ENCODE measurements at places on chromosomes 6 and 20.
A peak's percentile ranks its signal among the peaks of the same experiment; 100 is the strongest.

DNA sequence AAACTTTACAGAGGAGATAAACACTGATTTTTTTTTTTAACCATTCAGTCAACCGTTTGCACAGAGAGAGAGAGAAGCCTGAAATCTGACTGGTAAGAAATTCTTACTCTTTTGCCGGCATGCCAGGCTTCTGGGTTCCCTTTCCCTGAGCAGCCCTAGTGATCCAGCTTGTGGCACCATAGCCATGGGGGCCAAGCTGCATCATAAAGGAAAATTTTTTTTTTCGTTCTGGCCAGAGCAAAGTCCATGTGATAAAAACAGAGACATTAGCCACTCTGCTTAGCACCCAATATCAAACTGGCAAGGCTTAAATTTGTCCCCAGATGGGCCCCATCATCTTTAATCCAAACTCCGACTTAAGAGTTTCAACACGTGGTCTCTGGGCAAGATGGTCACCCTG lies 44.5 kb downstream of the CEP85L start:
- no peak for DNase-seq

DNA sequence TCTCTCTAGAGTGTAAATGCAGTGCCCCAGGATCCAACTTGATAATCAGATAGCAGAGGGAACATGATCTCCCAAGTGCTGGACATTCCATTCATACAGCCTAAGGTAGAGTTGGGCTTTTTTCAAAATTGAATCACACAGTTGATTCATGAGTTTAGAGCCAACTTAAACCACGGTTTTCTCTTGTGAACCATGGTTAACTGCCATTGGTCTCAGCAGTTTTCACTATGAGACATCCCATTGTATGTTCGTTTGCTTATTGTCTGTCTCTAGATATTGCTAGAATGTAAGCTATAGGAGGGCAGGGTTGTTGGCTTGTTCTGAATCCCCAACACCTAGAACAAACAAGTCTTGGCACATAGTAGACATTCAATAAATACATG lies 37.2 kb upstream of the TAF8 start:
- no peak for DNase-seq

GRCh38 chr20:1868856-1869255 lies 26.4 kb upstream of the SIRPA start:
- no peak for DNase-seq

- no peak for DNase-seq
These were observed 147.0 kb downstream of the DTNBP1 start for GRCh38 chr6:15515660-15516375.

- no peak for DNase-seq
These were observed 10.4 kb downstream of the FBXL4 start for GRCh38 chr6:98937351-98937750.

DNA sequence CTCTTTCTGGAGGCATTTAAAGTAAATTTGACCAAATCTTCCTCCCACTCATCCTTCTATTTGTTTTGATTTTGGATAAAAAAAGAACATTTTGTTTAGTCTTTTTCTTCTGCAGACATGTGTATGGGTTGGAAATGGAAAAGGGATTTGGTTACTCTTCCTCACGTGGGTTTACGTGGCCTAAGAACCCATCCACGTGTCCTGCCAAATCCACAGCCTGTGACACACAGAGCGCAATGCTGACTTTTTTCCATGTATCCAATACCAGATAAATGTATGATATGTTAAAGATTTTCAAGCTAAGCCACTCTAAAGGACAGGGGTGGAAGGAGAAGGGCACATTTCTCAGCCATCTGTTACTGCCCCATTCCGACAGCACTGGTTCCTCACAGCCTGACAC lies 176.5 kb downstream of the COL12A1 start:
- DNase-seq = no peak

DNA sequence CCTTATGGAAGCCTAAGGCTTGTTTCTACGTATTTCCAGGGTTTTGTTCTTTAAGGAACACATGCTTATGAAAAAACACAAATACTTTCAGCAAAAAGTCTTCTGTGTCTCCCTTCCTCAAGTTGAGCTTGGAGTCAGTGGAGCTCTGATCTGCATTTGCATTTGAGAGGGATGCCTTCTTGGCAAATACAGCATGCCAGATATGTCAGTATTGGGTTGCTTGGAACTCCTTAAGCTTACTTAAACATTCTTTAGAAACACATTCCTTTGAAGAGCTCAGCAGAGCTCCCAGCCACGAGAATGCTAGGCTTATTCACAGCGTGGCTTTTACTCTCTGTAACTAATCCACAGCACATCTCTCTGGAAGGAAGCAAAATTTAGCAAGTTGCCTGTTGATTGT lies 68.3 kb downstream of the ANKRD6 start:
- DNase-seq = no peak

DNA sequence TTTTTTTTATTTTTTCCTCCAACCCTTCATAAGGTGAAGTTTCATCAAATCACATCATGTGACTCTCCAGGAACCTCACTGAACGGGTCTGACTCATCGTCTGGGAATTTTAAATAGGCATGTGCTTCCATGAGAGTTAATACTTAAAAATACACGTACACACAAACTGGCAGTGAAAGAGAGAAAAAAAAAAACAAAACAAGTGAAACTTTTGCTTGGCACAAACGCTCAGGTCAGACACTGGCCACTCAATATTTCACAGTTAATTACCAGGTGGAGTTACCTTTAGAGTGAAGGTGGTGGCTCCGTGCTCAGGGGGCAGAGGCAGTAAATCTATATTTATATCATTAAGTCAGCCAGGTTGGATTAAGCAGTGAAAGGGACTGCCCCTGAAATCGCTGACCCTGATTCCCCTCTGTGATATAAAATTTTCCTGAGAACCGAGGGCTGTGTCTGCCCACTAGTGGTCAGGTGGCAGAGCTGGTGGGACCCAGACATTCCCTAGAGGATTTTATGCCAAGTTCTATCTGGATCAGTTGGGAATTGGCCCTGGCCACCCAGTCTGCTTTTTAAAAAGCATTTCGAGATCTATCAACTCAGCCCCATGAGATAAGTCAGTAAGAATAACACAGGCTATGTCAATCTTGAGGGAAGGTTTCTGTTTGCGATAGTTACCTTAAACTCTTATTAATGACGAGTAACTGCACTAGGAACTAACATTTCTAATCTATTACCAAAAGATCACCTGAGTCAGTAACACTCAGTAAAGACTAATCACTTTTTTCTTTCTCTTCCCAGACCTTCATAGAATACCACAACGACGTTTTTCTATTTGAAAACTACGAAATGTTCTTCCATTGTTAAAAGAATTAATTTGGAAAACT lies 259.1 kb downstream of the HDGFL1 start:
- no peak for DNase-seq

DNA sequence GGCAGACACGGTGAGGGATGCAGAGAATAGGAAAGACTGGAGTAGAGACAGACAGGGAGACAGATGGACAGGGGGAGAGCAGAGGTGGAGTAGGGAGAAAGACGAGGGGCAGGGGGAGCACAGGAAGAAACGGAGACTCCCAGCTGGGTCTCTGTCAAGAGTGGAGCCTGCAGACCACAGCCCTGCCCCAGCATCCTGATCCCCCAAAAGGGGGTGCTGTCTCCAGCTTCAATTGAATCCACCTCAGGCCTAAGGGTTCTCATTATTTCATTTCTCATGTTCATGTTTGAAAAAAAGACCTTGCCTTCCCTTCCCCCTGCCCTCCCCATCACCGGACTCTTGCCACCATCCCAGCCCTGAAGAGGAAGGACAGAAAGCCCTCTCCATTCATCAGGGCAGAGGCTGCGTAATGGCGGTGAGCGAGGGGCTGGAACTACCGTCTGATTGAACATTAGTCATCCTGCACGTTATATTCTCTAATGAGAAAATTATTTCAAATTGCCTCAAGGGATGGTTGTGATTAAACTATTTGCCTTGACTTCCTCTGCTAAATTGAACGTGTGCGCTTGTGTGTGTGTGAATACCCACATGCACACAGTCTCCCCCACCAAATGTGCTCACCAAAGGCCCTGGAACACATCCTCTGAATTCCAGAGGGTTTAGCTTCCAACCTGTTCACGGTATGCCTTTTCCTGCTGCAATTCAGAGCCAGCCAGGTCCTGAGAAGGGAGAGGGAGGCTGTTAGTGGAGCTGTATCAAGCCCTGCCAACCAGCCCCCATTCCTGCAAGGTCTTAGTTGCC lies 98.3 kb downstream of the CDC5L start:
- DNase-seq = no peak

- no peak for DNase-seq
These were observed 25.6 kb downstream of the ECT2L start for GRCh38 chr6:138821519-138821918.

DNA sequence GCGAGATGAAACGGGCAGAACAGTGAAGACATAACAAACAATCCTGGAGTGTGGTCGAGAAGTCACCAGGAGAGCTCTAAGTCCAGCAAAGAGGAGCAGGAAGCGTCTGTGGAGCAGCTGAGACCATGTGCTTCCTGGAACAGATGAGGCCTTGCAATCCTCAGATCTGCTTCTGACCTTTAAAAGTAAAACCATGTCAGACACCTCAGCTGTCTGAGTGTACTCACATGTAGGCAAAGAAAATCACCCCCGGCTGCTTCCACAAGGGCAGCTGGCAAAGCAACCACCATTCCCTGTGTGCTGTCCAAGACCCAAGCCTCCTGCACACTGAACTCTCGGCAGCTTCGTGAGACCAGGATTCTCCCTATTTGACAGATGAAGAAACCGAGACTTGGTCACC lies 76.6 kb downstream of the EDN3 start:
- DNase-seq = no peak

DNA sequence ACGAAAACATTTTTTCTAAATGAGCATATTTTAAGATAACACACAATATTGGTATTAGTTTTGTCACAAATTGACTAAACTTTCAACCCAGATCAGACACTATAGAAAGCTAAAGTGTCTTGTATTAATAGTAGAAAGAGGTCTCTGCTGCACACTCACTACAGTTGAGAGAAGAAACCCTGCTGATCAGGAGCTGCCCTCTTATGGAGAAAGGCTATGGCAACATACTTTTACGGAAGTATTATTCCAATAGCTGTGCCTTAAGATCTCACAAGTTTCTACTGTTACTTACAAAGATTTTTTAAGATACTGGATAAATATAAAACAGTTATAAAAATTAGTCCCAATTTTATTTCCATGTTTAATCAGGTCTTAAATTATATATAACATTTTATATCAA lies 155.7 kb downstream of the RIMS1 start:
- DNase-seq = no peak

DNA sequence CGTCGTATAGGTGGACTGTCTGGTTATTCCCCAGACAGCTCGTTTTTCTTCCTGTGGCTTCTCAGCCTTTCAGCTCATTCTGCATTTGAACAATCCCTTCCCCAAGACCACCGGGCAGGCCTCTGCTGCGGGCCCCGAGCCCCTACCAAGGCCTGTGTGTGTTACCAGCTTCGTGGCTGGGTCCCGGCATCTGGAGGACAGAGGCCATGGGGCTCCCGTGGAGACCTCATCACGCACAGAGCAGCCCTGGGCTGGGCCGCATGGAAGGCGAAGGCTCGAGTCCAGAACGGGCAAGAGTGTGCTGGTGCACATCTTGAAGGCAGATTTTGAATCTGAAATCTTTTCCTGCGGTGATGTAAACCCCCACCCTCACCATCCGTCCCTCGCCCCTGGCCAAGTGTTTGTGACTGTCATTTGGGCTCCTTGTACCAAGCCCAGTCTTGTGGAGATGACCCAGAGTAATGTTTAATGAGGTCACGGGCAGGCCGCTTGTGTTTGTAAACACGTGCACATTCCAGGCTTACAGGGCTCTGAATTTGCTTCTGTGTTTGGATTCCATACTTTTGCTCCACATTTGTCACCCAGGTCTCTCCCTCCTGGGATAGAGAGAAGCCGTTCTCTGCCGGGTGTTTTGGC lies 119.6 kb downstream of the CDH4 start:
- no peak for DNase-seq

- DNase-seq = no peak
These were observed 30.8 kb downstream of the PDE10A start for GRCh38 chr6:165632194-165632593.

DNA sequence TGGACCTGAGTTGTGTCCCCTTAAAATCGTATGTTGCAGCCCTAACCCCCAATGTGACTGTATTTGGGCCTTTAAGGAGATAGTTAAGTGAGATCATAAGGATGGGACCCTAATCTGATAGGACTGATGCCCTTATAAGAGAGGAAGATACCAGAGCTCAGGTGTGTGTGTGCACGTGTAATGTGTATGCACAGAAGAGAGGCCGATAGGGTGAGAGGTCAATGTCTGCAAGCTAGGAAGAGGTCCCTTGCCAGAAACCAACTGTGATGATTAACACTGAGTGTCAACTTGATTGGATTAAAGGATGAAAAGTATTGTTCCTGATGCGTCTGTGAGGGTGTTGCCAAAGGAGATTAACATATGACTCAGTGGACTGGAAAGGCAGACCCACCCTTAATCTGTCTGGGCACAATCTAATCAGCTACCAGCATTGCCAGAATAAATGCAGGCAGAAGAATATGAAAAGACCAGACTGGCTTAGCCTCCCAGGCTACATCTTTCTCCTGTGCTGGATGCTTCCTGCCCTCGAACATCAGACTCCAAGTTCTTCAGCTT lies 299.8 kb downstream of the LRFN2 start:
- DNase-seq = no peak

DNA sequence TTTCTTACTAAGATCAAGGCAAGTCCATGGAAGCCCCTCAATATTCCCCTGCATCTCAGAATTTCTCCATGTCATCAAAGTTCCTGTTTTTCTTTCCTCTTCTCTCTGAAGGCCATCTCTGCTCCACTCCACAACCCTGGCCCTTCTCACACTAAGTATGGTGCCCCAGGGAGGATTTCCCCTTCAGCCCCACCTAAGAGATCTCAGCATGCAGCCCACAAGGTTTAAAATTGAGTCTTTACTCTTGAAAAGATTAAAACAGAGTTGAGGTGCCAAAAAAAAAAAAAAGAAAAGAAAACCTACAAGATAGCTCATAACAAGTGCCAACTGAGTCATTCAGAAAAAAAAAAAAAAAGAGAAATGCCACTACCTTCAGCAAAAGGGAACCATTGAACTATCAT lies 36.5 kb upstream of the TNFAIP3 start:
- no peak for DNase-seq

- peak; percentile 19 for DNase-seq
These were observed 61.3 kb downstream of the ANKRD6 start for GRCh38 chr6:89494131-89494793.

GRCh38 chr20:41249411-41250281 lies 67.9 kb downstream of the ZHX3 start:
- DNase-seq = peak; percentile 76

DNA sequence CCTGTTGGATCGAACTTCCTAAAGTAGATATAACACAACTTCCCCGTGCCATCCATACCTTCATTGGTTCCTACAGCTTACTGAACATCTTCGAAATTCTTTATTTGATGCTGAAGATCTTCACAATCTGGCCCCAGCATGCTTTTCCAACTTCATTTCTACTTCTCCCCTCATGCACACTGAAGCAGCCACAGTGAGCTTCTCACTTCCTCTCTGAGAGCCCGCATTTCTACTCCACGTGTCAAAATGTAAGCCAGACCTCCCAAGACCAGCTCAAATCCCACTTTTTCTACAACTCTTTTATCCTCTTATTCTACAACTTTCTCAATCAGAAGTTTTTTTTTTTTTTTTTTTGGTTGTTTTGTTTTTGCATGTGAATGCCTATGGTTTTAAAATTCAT lies 254.7 kb downstream of the GMPR start:
- DNase-seq = no peak

- DNase-seq = no peak
These were observed 686.9 kb upstream of the CITED2 start for GRCh38 chr6:140061110-140062042.
